NCI-H1092 treated with DMSO at 0.1 percent for 48 hours (cell line): ENCODE measurements at places on chromosomes 5 and 9.
A peak's percentile ranks its signal among the peaks of the same experiment; 100 is the strongest.

- no peak for DNase-seq
Observed at GRCh38 chr5:68381909-68382308, 166.4 kb downstream of the PIK3R1 start.

DNA sequence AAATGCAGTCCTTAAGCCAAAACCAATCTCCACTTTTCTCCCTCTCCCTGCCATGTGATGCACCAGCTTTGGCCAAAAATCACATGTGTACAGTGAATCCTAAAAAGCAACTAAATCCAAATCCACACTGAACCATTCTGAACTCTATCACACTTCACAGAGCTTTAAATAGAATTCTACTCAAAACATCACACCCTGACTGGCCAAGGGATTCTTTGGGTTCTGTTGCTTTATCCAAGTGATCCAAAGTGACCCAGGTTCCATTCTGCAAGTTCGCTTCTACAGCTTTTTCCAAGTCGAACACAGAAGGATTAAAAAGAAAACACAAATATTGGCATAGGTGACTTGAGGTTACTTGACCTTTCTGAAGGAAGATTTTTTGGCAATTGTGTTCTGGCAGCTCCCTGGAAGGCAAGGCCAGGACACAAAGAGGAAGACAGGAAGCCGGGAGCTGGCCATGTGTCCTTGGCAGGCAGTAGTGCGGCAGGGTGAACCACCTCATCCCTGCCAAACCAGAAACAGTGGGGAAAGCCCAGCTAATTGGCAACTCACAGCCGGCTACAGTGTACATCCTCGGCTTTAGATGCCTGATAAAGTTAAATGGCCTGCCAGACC lies 115.0 kb downstream of the NFIB start:
- DNase-seq: peak; percentile 27

GRCh38 chr5:36300927-36301540 lies 668 bp downstream of the RANBP3L start:
- DNase-seq: no peak

GRCh38 chr5:137486707-137487106 lies 12.4 kb downstream of the SPOCK1 start:
- no peak for DNase-seq

- peak; percentile 29 for DNase-seq
Observed at GRCh38 chr9:98995059-98995671, 51.5 kb downstream of the COL15A1 start.

- no peak for DNase-seq
Observed at GRCh38 chr5:97022898-97023297, 87.0 kb downstream of the LNPEP start.

DNA sequence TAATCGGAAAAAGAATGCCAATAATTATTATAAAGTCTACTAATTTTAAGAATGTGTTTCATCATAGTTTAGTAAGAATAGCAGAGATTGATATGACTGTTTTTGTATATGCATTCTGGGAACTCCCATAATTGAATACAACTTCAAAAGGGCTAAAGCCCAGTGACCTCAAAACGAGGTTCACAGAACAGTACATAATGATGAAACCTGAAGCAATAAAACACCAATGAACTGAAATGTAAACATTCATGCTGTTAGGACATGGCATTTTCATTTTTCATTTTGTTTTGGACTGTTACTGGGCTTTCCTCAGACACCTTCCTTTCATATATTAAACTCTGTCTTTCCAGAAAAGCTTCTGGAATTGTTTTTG lies 684 bp upstream of the JMY start:
- DNase-seq: no peak

GRCh38 chr9:70830618-70831017 lies 290.8 kb downstream of the TRPM3 start:
- DNase-seq: no peak

DNA sequence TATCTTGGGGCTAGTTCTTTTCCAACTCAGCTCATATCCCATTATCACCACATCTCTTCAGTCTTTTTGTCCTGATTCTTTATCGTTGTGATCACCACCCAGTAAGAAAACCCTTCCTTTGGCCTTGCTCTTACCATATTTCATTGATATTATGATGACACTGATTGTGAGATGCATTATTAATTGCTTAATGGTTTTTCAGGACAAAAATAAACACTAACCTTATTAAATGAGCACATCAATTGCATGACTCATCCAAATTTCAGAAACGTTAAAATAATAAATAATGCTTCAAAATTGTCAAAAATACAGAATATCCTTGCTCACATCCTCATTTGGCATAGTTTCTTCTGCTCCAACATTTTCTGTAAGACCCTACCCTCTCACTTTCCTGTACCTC lies 270.7 kb downstream of the PDE4D start:
- DNase-seq: no peak

DNA sequence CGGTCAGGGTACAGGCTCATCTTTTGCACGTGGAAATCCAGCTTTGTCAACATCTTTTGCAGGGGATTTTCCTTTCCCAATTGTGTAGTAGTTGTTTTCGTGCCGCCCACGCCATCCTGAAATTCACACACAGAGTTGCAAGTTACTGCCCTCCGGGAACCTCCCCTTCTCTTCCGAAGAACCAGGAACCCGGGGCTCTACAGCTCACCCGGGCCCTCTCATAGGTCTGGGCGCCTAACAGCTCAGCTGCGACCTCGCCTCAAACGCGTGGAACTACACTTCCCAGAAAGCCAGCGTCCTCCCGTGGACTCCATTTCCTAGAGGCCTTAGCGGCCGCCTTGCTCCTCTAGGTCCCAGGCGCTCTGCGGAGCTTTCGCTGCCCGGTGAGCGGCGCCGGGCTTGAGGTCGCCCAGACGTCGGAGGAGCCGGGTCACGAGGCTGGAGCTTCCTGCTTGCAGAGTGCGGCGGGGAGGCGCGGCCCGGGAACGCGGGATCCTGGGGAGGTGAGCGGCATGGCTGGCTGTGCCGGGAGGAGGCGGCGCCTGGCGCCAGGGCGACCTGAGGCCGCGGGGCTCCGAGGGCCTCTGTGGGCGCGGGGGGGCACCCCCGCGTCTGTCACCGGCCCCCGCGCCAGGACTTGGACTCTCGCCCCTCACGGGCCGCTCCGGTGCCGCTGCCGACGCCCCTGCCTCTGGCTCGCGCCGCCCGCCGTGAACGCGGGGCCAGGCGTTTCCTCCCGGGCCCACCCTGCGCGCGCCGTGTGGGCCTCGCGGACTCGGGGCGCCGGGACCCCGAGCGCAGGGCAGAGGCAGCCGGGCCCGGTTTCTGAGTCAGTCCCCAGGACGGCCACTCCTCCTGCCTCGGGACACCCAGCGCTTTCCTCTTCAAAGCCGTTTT lies at the start of gene ZNF354B:
ZNF354B (plus strand) TSS at position 329 of the 897 bp plus-strand sequence. CDS start 1,095 bp downstream, outside the sequence.
- DNase-seq: peak; percentile 83

- DNase-seq: no peak
Observed at GRCh38 chr5:163951069-163951468, 445.6 kb downstream of the MAT2B start.

DNA sequence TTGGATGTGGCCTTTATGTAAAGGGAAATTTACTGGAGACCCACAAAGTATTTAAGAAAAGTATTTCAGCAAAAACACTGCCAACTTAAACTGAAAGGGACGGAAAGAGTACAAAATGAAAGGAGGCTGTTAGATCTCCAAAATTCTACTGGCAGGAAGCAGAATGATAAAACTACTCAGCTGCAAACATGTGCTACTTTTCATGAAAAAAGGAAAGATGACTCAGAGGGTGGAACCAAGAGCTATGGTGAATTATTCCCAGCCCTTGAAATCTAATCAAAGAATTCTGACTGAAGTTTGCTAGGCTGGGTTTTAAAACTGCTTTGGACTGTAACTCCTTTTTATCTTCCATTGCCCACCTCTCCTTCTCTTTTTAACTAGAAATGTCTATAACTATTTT lies 58.6 kb upstream of the ZBED3 start:
- no peak for DNase-seq
